ENCODE measurements at places on chromosomes 16 and 17.

DNA sequence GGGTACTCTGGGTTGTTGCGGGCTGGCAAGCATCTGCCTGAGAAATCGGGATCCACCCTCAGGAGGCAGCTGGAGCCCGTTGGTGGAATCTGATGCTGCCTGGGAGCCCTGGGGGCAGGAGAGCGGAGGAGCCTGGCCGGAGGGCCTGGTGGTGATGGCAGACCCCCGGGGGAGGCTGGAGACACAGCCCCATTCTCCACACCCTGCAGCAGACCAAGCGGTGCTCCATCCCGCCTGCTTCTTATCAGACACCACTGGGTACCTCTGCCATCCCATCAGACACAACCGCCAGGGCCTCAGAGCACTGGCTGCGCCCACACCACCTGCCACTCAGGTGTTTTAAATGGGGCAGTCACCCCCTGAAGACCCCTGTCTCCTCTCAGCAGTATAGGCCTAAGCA, 103.9 kb downstream of the RBFOX3 start:
- no peak for DNase-seq

DNA sequence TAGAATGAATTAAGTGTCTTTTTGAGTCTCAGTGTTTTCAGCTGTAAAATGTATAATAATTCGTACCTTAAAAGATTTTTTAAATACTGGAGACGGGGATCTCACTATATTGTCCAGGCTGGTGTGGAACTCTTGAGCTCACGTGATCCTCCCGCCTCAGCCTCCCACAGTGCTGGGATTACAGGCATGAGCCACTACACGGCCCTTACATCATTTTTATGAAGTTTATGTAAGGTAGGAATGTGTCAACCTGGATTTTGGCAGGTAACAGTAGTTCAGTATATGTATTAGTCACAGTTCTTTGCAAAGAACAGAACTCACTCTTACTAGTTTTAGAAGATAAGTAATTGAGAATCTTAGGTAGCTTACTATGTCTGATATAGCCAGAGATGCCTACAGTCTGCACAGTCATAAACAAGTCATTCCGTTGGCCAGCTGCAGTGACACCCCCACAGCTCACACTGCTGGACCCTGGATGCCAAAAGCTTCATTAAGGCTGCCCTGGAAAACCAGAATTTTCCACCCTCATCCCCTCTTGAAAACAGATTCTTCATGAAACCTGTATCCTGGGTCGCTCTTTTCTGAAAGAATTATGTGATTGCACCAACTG, 583 bp upstream of the COX6A2 start:
- no peak for DNase-seq

- DNase-seq, result no peak
Measured at GRCh38 chr17:76820039-76820438, 48.2 kb upstream of the MGAT5B start.

- no peak for DNase-seq
Measured at GRCh38 chr16:31090540-31090939, 1.8 kb upstream of the PRSS53 start.

GRCh38 chr16:86818671-86819532, 240.6 kb downstream of the FOXL1 start:
- DNase-seq, result no peak

- DNase-seq, result no peak
Measured at GRCh38 chr17:29010129-29010528, 4.3 kb upstream of the SEZ6 start.

GRCh38 chr17:17153071-17153470, 53.1 kb downstream of the PLD6 start:
- no peak for DNase-seq

- no peak for DNase-seq
Measured at GRCh38 chr16:16120044-16120381, 103.3 kb downstream of the ABCC6 start.

DNA sequence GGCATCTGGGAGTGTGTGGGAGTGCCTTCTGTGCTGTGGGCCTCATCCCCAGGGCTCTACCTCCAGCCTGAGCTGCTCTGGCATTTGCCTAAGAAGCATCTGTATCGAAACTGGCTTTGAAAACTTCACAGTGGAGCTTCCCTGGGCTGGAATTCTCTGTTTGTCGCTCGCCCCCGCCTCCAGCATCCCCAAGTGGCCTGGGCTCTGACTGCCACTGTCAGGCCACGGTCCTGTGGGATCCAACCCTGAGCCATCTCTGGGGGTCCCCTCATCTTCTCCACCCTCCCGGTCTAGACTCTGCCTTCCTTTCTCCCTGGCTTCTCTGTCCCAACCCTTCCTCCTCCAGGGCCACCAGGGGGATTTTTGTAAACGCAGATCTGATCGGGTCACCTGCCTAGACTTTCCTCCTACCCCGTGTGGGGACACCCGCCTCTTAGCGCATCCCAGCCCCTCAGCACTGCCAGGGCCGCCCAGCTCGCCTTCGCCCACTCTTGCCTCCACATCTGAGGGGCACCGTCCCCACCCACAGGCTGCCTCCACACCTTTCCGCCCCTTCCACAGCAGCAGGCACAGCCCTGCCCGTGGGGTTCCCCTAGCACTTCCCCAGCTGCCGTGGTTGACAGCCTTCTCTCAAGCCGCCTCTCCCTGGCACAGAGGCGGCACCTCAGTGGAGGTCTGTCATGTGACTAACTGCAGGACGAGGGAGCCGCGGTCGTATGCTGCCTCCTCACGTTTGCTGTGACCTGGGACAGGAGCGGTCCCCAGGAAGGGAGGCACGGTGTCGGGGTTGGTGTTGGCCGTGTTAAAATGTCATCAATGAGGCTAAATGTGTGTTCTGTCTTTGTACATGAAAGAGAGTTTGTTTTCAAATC, 12.0 kb downstream of the TBC1D24 start:
- peak; percentile 79 for DNase-seq

GRCh38 chr17:41972571-41973407, 6.2 kb downstream of the CNP start:
- DNase-seq, result no peak

DNA sequence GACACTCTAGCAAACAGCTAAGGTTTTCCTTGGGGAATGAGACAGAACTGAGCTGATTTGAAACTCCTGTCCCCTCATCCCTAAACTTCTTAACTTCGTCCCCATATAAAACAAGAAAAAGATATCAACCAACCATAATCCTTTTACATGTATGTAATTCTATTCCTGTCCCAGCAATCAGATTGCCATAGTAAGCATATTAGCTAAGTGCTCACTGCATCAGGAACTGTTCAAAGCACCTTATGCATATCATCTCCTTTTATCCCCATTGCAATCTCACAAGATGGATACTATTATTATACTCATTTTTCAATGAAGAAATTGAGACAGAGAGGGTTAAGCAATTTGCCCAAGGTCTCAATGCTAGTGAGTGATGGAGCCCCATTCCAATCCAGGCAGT, 6.8 kb downstream of the KIF18B start:
- no peak for DNase-seq

DNA sequence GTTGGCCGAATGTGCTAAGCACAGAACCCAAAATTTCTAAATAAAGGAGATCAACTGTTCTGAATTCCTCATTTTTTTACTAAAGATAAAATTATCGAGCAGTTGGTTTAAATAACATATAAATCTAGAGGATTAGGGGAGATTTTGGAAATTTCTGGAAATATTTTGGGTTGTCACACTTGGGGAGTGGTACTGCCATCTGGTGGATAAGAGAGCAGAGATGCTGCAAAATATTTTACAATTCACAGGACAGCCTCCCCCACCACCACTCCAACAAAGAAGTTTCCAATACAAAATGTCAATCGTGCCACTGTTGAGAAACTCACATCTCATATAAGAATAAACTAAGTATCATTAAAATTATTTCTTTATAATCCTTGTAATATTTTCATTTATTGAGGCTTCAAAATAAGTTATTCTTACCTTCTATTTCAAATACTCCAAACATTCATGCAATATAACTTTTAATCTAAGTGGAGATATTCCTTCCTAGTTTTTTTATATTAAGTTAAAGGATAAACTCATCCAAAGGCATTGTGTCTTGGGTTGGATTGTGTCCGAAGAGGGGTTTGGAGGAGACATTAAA, 17.0 kb upstream of the ABCA8 start:
- no peak for DNase-seq

DNA sequence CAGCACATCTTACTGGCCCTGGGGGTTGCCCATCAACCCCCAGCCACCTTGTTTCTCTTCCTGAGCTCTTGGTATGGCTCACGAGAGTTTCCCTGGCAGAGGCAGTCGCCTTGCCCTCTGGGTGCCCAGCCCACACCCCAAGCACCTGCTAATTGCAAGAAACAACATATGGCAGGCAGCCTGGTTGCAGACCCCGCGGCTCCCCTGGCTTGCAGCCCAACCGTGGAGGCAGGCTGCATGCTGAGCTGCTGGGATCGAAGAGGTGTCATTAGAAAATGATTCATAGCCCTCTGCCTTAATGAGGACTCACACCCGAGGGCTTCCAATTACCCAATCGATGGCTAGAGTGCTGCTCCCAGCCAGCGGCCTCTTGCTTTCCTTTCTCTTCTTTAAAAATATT, 115.7 kb downstream of the TMEM114 start:
- no peak for DNase-seq

GRCh38 chr17:45438931-45439610, 6.4 kb upstream of the ARHGAP27 start:
- no peak for DNase-seq

GRCh38 chr16:51402785-51403184, 251.7 kb upstream of the SALL1 start:
- DNase-seq, result no peak

DNA sequence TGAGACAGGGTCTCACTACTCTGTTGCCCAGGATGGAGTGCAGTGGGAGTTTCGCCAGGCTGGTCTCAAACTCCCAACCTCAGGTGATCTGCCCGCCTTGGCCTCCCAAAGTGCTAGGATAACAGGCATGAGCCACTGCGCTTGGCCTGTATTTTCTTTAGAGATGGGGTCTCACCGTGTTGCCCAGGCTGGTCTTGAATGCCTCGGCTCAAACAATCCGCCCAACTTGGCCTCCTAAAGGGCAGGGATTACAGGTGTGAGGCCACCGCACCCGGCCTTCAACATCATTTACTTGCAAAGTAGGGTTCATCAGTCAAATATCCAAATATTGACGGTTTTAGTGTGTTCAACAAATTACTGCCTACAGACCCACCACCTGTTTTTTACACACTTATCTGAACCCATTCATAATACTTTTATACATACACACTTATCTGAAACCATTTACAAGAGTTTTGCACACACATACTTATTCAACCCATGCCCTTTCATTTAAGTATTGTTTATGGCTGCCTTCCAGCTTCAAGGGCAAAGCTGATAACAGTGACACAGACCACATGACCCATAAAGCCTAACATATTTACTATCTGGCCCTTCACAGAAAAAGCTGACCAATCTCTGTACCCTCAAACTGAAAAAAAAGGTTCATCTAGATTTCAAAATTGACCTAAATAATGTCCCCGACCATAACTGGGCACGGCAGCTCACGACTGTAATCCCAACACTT, 11.9 kb downstream of the TMEM170A start:
- DNase-seq, result no peak

Measured in activated naive CD8-positive, alpha-beta T cell treated with anti-CD3 and anti-CD28 coated beads for 36 hours (primary cell).